ENCODE measurements at places on chromosomes 4 and X.

DNA sequence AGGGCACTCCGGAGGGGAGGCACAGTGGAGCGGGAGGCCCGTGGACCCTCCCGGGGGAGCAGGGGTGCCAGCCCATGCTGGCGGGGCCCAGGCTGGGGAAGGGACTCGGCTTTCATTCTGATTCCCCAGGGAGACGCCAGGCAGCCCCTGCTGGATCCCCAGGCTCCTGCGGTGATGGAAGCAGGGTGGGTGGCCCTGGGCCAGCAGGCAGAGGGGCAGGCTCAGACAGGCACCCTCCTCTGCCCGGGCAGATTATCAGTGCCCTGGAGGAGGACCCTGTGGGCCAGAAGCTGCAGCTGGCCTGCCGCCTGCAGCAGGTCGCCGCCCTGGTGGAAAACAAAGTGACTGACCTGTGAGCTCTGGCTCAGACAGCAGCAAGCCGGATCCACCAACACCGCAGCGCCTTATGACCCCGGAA, 2.1 kb upstream of the SRPK3 start:
- no peak for DNase-seq

GRCh38 chrX:46814966-46815365, 21.9 kb upstream of the RP2 start:
- DNase-seq, result no peak

GRCh38 chr4:15729910-15730533, 27.2 kb downstream of the BST1 start:
- peak; percentile 67 for DNase-seq

- DNase-seq, result no peak
These were observed 5.7 kb upstream of the SEPSECS start for GRCh38 chr4:25165916-25166315.

GRCh38 chrX:11138498-11139390, 27.6 kb downstream of the HCCS start:
- DNase-seq, result no peak

GRCh38 chr4:175954685-175955084, 111.0 kb upstream of the WDR17 start:
- no peak for DNase-seq

DNA sequence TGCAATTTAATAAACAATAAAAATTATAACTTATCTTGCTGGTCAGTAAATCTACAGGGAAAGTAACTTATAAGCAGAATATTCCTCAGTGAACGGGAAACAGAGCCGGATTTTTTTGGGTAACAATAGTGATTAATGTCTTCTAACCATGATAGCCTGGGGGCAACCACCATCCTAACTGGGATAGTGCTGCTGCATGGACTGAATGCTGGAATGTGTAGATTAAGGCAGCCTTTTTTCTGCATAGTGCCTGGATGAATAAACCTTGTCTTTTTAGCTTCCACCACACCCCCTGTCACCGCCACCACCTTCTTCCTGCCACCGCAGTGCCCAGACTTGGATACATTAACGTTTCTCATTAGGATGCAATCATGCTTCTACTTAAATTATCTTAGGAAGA, 83.6 kb upstream of the LNX1 start:
- no peak for DNase-seq

- no peak for DNase-seq
These were observed 47.4 kb downstream of the RASGEF1B start for GRCh38 chr4:81424336-81424735.

DNA sequence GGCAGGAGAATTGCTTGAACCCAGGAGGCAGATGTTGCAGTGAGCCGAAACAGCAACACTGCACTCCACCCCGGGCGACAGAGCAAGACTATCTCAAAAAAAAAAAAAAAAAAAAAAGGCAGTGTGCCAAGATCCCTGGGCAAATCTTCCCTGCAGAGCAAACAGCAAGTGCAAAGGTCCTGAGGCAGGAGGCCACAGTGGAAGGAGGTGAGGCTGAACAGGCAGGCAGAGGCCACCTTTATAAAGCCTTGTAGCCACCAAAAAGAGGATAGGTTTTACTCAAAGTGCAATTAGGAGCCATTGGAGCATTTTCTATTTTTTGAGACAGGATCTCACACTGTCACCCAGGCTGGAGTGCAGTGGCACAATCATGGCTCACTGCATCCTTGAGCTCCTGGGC, 45.1 kb upstream of the TLR2 start:
- DNase-seq, result no peak

DNA sequence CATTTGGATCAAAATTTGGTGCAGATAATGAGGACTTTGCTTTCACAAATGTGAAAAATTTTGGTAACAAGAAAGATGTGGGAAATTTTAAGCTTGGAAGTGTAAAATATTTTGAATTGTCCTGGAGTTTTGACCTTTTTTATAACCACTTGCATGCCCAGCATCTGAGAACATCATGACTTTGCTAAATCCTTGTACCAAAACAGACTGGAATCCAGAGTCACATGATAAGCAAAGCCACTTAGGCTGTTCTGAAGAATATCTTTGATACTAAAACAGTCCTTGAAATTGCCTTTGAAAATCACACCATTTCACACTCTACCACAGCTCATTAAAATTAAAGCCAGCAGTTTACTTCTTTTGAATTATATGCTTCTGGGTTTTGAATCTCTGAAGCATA, 2.5 kb upstream of the PPM1K start:
- no peak for DNase-seq
